Cortex of kidney (tissue), 1 donor: ENCODE measurements at places on chromosomes 2 and 18.

DNA sequence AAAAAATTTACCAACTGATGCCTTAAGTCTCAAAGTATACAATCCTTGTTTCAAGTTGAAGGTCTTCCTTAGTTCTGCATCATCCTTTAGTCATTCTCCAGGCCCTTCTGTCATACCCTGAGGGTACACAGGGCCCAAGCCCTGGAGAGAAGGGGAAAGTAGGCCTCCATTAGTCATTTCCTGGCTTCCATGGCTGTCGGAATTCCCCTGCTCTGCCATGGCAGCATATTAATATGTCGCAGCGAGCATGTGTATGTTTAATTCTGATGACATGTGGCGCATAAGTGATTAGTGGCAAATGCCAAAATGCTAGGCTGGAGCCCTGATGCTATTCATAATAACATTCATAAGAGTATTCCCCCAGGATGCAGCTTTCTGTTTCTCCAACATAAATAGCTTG, 22.1 kb downstream of the GPR39 start:
- DNase-seq = no peak

DNA sequence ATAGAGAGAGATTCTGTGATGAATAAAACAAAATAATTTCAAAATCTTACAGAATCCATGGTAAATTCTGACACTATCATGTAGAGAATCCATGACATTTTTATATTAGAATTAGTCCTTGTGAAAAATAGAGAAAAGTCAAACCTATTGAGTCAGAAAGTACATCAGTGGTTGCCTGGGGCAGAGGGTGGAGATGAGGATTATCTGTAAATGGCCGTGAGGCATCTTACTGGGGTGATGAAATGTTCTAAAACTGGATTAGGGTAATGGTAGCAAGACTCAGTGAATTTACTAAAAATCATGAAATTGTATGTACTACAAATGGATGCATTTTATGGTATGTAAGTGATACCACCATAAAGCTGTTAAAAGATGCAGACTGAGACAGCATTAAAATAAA, 323.1 kb downstream of the SLC8A1 start:
- no peak for DNase-seq

DNA sequence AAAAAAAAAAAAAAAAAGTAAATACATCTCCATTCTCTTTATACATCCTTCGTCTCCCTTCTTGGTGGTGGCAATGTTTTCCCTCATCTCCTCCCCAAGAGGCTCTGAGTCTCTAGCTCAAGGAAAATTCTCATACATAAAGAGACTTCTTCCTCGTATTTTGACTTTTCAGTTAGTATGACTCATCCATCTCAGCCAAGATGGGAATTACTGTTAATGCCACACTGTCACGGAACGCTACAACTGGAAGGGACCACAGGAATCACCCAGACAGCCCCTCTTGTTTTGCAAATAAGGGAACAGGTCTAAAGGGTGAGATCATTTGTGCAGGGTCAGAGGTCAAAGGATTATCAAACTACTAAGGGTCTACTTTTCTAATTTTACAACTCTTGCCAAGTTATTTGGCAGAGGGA, 19.5 kb downstream of the NFE2L2 start:
- DNase-seq = no peak

DNA sequence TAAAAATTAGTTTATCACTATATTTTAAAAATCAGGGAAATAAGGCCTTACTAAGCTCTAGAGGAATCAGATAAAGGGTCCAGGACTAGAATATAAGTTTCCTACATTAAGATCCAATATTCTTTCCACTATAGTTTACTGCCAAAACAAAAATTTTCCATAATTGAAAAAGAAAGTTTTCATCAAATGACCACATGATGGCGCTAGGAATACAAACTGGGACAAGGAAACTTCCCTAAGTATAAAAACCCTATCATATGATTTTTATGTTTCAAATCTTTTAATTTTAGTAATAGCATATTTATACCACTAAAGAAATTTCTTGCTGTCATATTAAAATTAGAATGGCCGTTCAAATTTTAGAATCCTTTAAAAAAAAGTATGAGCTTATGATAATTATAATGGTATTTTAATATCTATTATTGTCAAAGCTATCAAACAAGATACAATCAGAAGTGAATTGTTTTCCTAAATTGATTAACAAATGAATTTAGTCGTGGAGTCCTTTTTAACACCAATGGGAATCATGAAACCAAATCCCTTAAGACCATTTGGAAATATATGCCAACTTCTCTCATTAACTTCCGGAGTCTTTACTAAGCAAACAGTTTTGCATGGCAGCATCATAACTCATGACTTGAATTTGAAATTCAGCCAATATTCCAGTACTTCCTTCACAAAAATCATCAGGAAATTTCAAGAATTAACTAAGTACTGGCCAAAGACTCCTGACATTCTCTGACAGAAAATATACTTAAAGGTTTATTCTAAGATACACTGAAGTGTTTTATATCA, 70.3 kb downstream of the SCN1A start:
- DNase-seq = no peak

DNA sequence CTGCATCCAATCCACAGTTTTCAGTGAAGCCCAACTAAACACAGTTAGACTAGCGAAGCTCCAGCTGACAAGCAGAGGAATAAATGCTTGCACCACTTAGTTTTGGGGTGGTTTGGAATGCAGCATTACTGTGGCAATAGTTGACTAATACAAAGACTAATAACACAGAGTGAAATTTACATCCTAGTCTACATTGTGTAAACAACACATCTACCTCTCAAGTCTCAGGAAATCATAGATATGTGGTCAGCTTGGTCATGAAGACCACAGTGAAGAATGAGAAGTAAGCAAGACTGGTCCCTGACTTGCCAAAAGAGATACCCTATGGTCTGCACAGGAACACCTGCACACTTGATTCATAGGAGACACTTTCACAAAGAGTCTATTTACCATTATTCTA, 155.1 kb upstream of the TANK start:
- no peak for DNase-seq

DNA sequence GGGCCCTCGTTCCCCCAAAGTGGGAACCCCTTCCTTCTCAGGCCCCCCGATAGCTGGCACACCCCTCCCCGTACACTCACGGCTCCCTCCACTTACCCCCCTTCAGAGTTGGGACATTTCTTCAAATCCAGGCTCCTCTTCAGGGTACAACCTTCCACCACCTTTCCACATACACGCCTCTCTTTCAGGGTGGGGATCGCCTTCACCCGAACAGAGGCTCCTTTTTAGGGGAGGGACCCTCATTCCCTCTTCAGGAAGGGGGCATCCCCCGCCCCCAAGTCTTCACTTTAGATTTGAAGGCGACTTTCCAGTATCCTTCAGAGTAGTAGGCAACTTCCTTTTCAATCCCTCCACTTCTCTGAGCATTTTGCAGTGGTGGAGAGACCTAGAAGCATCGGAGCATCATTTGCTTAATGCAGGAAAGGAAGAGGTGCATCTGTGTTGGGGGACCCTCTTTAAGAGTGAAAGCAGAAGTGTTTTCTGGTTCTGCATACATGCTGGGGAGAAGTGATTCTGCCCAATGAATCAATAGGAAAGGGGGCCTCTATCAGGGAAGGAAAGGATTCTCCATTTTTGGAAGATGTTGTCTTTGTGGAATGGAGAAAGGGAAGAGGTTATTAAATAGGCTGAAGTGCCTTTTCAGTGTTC, 845 bp downstream of the EML4 start:
- no peak for DNase-seq

DNA sequence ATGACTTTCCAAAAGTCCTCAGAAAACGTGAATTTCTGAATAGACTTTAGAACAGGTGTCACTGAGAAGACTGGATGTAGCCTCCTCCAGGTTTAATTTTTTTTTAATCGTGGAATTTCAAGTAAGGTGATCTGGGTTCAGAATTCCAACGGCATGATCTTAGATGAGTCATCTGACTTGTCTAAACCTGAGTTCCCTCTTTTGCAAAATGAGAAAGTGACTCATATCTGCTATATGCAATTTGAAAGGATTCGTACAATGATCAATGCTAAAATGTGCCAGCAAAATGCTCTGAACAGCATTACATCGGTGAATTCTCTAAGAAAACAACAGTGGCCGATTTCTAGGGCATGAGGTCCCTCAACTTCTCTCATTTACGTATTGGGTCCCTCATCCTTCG, 69.1 kb upstream of the ZNF516 start:
- DNase-seq = no peak

- DNase-seq = no peak
Observed at GRCh38 chr18:2907550-2908135, 60.8 kb downstream of the EMILIN2 start.

- no peak for DNase-seq
Observed at GRCh38 chr18:45999536-45999935, 32.4 kb upstream of the EPG5 start.

GRCh38 chr2:176066645-176067588, 16.8 kb downstream of the EVX2 start:
- no peak for DNase-seq

DNA sequence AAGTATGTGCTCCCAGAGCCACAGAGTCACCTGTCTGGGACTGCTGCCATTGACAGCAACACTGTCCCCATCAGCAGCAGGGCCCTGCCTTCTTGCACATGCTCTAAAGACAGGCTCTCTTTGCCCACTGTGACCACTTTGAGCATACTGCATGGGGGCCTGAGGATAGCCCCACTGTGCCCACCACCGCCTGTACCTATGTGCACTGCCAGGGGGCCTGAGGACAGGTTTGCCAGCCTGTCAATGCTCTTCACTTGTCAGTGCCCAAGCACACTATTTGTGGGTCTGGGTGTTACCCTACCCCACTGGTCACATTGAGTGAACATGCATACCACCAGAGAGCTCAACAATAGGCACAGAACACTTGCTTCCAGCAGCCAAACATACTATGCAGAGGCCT, 1137.0 kb upstream of the FANCL start:
- DNase-seq = no peak

- DNase-seq = no peak
Observed at GRCh38 chr18:68826121-68826520, 28.2 kb downstream of the CCDC102B start.

- DNase-seq = no peak
Observed at GRCh38 chr2:64652231-64653108, 1.2 kb downstream of the SERTAD2 start.

DNA sequence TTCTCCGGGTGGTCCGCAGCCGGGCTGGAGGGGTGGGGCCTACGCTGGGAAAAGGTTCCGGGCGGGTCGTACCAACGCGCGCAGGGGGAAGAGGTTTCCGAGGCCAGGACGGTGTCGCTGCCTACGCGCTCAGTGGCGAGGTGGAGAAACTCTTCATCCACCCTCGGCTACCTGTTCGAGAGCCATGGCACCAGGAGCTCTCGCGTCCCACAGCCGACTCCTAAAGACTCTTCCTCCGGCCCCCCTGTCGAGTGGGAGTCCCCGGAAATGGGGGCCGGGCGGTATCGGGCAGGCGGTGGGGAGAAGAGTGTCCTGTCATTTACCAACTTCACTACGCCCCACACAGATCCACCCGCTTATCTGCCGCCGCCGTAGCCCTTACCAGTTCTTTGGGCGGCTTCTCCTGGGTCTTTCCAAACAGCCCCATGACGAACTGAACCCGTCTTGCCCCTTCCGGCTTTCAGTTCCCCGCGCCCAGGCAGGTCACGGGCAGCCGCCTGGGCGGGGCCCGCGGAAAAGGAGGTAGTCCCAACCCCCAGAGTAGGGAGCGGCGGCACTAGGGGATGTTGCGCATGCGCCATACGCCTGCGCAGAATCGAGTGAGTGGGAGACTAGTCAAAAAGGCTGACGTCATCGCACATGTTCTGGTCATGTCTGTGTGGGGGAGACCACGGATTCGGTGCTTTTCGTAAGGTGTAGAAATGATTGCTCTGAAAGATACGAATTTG, at the start of gene CHMP3:
CHMP3 (minus strand) TSS at position 522 of the 728 bp plus-strand sequence; CDS start at position 427, 95 bp downstream.
- peak; percentile 49 for DNase-seq

DNA sequence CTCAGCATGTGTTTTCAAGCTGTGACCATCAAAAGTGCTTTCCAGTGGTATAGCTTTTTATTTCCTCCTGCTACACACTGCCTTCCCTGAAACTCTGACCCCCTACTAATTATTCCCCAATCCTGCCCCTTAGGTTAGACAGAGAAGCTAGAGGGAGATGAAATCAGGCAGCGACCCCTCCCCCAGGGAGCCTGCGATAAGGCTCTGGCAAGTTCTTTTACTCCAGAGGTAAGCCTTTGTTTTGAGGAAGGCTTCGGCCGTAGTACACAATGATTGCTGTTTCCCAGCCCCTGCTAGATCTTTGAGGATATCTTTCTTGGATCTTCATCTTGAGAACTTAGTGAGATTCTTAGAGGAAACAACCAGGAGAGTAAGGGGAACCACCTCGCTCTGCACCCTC, 33.5 kb upstream of the NOL4 start:
- DNase-seq = no peak

DNA sequence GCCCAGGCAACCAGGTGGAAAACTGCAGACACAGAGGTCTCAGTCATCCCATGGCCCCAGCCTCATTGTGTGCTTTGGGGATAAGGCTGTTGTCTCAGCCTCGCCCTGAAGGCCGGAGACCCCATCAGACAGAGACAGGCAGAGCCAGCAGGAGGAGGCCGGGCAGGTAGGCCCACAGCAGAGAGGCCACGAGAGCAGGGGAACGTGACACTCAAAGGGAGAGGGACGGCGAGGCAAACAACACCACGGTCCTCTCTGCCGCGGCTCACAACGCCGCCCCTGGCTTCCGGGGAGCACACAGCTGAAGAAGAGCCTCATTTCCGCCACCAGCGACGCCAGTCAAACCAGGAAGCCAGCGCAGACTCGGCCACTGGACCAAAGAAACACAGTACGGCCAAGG, 103.3 kb downstream of the ZNF516 start:
- DNase-seq = no peak

DNA sequence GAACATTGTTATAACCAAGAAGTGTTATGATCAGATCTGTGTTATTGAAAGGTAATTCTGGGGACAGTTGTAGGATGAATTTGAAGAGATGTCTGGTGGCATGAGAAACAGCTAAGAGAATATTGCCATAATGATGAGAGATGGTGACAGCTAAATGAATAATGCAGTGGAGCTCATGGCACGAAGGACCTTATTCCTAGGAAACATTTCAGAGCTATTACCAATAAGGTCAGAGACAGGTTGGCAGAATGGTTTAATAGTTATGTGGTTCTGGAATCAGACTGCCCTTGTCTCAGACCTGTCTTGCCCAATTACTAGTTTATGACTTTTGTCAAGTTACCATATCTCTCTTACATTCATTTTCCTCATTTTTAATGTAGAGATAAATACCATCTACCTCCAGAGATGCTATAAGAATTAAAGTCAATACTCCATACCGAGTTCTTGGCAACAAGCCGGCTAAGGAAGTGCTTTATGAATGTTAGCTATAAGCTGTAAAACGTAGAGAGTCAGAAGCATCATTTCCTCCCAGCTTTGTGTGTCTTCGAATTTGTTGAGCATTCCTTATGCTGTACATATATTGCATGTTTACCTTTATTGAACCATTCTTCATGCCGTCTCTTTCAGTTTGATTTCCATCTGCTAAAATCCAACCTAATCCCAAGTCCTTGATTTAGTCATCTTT, 73.6 kb upstream of the COL5A2 start:
- no peak for DNase-seq

DNA sequence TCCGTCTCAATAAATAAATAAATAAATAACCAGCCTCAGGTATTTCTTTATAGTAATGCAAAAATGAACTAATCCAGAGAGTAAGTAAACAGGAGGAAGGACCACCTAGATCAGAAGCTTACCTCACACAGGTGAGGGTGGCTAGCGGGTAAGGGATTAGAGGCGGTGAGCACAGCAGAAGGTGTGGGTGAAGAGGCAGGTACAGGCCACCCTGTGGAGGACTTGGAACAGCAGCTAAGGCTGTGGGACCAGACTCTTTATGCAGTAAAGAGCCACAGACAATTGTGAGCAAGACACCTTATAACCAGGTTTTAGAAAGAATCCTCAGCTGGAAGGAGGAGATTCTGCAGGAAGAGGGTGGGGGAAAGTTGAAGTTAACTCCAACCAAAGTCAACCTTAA, 34.2 kb upstream of the TTR start:
- no peak for DNase-seq
